ENCODE measurements at places on chromosomes 1 and 21.

GRCh38 chr1:111054656-111055055 lies 85.2 kb downstream of the DRAM2 start:
- DNase-seq: no peak

DNA sequence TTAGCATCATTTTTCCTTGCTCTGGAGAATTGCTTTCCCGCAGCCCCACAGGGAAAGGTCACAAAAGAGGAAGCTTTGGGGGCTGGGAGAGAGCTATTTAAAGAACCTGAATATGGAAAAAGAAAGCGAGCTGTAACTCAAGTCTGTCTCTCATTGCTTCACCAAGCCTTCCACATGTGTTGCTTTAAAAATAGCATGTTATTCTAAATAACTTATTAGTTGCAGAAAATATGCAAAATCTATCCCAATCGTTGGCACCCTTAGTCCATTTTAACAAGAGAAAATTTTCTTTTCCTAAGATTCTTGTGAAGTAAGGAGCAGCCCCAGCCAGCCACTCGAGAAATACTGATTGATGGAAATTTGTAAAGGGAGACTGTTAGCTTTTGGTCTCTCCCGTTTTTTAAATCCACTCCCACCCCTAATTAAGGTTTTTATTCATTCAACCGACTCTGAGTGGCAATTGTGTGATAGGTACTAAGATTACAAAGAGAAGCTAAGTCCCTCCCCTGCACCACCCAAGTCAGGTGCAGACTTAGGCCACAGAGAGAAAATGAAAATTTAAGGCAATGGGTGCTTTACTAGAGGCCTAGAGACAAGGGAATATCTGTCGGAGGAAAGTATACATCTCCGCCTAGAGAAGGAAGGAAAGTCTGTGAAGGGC lies 802 bp downstream of the CYP4X1 start:
- no peak for DNase-seq

- peak; percentile 100 for DNase-seq
Measured at GRCh38 chr1:235011599-235012435, 116.8 kb downstream of the TOMM20 start.

GRCh38 chr1:156365754-156366153 lies 3.3 kb upstream of the RHBG start:
- no peak for DNase-seq

- peak; percentile 35 for DNase-seq
Measured at GRCh38 chr1:119742202-119742601, 26.5 kb downstream of the HMGCS2 start.

GRCh38 chr1:55443175-55443915 lies 228.2 kb upstream of the USP24 start:
- peak; percentile 96 for DNase-seq

DNA sequence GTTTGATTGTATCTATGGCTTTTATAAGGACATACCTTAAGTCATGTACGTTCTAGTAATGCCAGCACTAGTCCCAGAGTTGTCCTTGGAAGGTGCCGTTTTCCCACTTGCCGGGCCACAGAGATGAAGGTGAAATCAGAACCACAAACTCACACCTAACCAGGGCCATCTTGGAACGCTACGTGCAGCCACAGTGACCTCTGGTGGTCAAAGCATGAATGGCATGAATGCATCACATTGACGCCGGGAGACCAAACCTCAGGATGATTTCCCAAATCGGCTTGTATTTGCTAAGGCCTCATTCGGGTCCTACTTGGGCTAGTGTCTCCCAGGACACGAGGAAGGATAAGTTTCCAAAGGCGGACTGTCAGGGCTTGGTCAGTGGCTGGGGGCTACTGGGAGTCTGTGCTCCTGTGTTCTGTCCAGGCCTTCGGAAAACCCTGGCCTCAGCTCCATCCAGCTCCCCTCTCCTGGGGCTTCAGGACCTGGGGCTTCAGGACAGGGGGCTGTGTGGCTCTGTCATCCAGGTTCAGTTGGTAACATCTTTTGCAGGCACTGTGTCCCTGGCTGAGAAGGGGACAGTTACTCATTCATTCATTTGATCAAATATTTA lies 260.5 kb downstream of the PRDM2 start:
- DNase-seq: peak; percentile 45

GRCh38 chr1:50493710-50494109 lies 70.5 kb upstream of the DMRTA2 start:
- no peak for DNase-seq

DNA sequence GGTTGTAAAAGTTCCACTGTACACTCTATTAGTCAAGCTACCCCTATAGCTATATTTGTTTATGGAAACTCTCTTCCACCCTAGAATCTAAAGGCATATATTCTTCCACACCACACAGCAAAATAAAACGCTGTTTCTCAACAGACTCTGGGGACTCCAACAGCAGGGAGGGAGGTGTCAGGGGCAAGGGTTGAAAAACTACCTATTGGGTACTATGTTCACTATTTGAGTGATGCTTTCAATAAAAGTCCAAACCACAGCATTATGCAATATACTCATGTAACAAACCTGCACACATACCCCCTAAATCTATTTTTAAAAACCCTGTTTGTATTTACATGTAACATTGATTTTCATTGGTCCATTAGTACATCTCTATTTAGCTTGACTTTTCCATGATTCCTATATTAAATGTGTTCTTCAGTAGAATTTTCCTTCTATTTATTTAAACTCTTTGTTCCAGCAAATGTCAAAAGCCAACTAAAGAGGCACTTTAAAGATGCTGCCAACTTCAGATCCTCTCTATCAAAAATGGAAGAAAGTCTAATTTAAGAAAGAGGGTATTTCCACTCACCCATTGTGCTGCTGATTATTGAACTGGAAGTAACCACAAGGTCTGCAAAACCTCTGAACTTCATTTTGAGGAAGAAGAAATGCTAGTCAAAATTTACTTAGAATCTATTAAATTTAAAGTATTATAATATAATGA lies 26.2 kb downstream of the RGS7 start:
- no peak for DNase-seq

DNA sequence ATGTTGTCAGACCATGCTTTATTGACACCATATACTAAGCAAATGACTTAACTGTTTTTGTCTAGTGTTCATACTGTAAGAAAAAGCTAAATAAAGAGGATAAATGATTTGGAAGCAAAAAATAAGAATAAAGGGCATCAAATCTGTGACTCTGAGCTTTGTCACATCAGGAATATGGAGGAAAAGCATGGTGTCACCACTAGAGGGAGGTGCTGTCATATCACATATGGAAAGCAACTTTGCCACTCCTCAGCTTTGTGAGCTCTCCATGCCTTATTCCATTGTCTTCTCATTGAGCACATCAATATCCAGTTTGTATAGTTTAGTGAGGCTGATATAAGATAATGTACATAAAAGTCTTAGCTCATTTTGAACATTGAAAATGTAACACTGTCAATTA lies 20.8 kb upstream of the GBP1 start:
- no peak for DNase-seq

DNA sequence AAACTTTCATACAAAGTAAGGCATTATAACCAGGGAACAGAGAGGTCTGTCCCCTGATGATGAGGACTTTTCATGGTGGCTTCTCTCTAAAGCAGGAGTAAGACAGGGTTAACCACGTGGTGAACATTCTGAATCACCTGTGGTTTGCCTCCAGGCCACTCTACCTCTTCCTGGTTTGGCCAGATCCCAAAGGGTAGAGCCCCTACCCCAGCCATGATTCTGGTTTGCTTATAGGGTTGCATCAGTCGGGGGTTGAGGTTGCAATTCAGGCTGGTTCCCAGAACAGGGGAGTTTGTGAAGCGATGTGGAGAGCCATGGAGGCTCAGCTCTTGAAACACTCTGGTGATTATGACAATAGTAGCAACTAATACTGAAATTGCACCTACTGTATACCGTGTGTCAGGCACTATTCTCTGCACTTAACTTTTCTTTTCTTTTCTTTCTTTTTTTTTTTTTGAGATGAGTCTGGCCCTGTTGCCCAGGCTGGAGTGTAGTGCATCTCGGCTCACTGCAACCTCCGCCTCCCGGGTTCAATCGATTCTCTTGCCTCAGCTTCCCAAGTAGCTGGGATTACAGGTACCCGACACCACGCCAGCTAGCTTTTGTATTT lies 8.3 kb downstream of the CNR2 start:
- DNase-seq: no peak

DNA sequence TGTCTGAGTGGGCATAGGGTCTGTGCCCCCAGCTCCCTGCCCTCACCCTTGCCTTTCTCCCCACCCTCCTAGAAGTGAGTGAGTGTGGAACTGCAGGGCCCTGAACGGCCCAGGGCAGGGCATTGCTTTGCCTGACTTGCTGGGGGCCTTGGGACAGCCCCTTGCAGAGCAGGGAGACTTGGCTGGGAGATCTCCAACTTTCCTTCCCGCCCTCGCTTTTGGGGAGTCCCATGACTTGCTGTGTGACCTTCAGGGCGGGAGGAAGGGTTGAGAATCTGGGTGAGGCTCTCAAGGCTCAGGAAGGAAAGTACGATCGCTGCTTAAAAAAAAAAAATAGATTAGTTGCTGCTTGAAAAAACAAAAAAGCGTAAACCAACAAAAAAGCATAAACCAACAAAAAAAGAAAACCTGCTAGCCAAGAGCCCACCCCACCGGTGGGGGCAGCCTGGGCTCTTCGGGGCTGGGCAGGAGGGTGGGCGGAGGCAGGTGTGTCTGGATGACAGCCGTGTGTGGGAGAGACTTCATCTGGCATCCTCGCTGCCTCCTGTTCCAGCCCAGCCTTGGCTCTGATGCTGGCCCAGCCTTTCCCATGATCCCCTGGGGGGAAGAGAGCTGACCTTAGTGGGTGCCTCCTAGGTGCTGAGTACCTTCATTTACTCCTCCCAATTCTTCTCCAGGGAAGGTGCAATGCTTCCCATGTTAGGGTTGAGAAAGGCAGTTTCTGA lies 6.5 kb downstream of the NBL1 start:
- DNase-seq: no peak

DNA sequence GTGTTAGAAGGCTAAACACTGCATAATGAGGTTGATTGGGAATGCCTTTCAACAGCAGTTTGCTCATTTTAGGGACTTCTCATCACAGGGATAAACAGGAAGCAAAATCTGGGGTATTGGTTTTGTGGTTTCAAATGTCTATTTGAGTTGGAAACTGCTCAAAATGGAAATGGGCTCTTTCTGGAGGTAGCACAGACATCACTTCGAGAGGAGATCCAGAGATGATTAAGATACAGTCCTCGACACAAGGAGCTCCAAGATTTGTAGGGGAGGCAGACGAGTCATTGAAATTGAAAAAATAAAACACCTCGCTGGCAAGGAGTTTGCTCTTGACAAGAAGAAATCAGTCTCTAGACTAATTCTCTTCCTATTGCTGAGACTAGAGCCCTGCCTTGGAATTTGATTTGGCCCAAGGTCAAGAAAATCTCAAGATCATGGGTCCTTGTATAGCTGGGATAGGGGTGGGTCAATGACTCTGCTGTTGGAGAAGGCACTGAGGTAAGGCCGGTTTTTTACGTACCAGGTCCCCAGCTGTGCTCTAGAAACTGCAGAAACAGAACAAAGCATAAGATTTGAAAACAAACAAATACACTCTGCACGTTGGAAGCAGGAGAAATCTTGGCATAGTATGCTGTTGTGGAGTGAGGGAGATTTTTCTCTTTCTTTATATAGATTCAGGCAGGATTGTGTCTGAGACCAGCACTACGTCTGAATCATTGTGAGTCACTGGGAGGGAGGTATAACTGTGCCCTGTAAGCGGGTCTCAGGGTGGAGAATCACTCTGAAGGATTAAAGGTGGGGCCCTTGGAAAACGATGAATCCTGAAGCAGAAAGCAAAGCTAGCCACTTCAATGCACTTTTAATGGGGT lies 17.7 kb upstream of the KLHDC8A start:
- peak; percentile 82 for DNase-seq

GRCh38 chr1:183126000-183126366 lies 60.1 kb upstream of the LAMC2 start:
- DNase-seq: no peak

DNA sequence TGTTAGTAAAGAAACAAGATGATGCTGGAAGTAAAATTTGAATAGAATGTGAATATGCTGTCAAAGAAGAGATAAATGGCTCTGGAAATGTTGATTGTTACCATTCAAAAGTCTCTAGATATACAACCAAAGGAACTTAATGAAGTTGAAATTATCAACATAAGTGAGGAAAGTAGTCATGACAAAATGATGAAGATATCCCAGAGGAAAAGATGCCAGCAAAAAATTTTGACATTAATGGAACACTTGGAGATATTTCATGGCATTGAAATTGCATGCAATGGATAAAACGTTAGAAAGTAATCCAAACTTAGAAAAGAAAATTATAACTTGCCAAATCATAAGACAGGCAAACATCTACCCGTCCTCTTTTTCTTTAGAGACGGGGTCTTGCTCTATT lies 154.5 kb upstream of the OLFM3 start:
- DNase-seq: no peak

- DNase-seq: peak; percentile 6
Measured at GRCh38 chr1:189693140-189693539, 784.5 kb downstream of the BRINP3 start.

DNA sequence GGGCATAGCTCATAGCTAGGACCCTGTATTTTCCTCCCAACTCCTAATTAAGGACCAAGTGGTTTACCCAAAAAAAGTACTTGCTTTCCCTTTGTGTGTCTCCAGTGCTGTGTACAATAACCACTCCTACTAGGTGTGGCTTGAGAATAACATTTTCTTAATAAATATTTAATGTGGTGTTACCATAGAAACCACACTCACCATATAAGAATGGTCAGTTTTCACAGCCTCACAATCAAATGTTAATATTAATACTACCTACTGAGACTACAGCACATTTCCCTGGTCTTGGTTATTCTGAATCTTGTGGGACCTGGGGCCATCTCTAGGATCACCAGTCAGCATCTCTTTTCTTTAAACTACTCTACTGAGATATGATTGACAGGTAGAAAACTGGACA lies 83.5 kb upstream of the BCAR3 start:
- DNase-seq: no peak

DNA sequence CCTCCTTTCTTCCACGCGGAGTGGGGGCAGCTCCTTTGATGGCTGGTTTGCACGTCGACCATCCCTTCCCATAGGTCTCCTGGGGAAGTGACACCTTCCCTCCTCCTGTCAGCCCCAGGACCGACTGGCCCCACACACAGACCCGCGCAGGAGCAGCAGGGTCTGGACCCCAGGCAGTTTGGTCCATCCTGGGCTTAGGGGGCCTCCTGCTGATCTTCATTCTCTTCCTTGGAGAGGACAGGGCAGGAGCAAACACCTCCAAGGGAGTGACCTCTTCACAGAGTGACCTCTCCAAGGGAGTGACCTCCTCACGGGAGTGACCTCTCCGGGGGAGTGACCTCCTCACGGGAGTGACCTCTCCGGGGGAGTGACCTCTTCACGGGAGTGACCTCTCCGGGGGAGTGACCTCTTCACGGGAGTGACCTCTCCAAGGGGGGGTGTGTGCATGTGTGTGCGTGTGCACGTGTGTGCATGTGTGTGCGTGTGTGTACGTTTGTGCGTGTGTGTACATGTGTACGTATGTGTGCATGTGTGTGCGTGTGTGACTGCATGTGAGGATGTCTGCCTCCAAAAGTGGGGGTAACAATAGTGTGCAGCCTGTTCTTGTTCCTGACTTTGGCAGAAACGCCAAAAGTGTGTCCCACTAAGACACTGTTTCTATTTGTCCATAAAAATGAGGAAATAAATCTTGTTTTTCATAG lies 29.8 kb downstream of the COL6A1 start:
- no peak for DNase-seq

All from fibroblast of skin of abdomen (primary cell).